ENCODE measurements at places on chromosomes 1 and 21.

DNA sequence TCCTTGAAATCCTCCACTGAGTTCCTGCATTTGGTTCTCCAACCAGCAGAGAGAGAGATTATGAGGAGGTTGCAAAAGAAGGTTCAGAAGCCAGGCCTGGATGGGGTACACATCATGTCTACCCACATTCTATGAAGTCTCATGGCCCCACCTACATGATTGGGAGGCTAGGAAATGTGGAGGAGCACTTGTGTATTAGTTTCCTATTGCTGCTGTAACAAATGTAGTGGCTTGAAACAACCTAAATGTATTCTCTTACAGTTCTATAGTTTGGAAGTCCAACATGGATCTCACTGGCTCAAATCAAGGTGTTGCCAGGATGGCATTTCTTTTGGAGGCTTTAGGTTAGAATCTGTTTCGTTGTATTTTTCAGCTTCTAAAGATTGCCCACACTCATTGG is 134.2 kb upstream of the ZNF648 start:
- DNase-seq = no peak

DNA sequence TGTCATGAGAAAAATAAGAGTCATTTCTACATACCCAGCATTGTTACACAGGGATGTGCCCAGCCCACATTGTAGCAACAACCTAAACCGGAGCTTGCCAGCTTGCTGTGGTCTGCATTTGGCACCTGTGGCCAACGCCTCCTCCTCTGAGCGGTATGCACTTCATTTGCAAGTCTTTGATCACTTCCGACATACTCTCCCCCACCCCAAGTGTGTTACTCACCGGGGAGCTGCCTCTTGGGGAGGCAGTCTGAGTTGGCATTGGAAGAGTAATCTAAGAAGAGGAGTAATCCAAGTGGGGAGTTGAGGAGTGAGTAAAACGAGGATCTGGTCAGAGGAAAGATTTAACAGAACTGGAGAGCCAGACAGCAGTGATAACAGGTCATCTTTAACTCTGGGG is 3.8 kb downstream of the BCL9 start:
- DNase-seq = peak; percentile 4

GRCh38 chr1:180525715-180526039 is 23.3 kb upstream of the ACBD6 start:
- no peak for DNase-seq

GRCh38 chr1:158311066-158311465 is 20.3 kb downstream of the CD1B start:
- no peak for DNase-seq

DNA sequence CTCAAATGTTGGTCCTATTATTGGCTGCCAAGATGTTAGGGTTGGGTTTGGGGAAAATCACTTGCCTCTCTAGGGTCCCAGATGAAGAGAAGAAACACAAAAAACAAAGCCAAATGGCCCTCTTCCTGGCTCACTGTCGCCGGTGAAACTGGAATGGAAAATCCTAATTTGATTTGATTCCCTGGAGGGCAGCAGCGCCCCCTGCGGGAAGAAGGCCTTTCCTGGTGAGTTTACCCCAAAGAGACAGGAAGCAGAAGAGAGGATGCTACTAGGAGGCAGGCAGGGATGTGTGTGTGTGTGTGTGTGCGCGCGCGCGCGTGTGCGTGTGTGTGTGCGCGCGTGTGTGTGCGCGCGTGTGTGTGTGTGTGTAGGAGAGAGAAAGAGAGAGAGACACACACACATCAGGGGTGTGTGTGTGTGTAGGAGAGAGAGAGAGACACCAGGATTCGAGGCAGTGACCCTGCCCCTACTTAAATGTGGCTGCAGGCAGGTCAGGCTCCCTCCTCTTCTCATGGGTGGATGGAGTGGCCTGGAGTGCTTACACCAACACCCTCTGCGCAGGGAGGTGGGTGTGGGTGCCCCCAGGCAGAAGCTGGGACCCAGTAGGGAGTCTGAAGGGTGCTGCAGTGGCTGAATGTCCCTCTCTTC is 3.1 kb upstream of the SELENON start:
- DNase-seq = peak; percentile 99

DNA sequence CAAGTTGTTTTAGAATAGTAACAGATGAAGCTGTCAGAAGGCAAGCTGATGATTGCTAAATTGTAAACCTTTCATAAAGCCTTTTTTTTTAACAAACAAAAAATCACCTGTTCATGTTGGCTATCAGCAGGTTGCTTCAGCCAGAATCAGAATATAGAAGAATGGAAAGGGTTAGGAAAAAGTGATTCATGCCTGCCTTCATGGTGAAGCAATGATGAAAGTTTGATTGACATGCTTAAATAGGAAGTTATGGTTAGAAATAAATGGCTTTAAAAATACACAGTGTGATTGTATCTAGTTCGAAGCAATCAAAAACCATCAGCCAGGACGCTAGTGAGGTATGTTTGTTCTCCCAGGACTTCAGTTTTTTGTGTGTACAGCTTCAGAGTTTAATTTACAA is 37.9 kb downstream of the GABPA start:
- DNase-seq = no peak

DNA sequence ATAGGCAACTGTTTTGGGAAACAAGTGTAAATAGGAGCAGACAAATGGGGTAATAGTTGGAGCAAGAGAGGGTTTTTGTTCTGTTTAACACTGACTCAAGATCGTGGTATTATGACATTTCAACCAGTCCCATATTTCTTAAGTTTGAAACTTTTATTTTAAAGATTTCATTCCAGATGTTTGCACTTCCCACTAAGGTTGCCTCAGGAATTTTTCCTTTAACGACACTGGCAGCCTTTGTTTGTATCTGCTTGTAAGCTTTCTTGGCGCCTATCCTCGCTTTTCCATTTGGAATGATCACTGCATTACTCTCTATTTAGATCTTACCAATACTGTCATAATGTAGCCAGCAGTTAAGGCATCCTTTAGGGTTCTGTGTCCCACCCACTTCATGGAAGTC is 67.7 kb downstream of the ALG6 start:
- DNase-seq = no peak

DNA sequence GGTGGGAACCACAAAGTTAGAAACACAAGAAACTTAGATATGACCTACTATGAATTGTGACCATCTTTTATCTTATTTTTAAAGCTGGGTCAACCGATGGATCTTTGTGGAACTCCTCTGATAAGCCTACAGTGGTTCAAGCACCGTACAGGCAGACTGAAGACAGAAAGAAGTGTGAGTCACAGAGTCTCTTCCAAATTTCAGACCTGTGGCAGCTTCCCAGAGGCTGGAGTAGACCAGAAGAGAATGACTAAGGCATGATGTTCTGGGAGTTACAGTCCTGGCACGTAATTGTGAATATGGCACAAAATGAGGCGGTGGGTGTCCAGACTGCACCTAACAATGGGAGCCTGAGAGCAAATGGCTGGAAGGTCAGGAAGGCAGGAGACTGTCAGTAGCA is 70.0 kb downstream of the LMO4 start:
- DNase-seq = no peak

DNA sequence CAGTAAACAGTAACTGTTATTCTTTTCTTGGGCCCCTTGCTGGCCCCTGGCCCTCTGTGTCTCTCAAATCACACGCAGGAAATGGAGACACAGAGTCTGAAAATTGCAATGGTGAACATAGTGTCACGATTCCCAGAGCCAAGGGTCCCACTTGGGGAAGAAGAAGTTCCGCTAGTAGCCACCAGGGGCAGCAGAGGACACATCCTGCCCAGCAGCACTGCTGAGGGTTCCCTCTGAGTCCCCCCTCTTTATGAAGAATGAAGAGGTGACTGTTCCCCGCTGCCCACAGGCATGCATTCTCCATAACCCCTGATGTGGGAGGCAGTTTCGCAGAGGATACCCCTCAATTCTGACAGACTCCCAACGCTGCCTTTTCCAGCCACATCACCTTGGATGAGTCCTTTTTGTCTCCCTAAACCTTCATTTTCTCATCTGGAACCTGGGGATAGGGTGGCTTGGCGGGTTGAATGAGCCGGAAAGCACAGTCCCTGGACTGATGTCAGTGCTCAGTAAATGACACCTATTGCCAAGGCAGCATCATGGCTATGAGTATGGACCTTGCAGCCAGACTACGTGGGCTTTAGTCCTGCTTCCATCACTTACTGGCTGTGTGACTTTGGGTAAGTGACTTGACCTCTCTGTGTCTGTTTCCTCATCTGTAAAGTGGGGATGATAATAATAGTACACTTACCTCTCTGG is 238.0 kb upstream of the TMEM51 start:
- peak; percentile 25 for DNase-seq

DNA sequence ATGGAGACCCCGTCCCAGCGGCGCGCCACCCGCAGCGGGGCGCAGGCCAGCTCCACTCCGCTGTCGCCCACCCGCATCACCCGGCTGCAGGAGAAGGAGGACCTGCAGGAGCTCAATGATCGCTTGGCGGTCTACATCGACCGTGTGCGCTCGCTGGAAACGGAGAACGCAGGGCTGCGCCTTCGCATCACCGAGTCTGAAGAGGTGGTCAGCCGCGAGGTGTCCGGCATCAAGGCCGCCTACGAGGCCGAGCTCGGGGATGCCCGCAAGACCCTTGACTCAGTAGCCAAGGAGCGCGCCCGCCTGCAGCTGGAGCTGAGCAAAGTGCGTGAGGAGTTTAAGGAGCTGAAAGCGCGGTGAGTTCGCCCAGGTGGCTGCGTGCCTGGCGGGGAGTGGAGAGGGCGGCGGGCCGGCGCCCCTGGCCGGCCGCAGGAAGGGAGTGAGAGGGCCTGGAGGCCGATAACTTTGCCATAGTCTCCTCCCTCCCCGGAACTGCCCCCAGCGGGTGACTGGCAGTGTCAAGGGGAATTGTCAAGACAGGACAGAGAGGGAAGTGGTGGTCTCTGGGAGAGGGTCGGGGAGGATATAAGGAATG is 505 bp downstream of the LMNA start:
- peak; percentile 39 for DNase-seq

GRCh38 chr1:229432116-229432461 is 1.8 kb downstream of the ACTA1 start:
- DNase-seq = no peak

- DNase-seq = no peak
Observed at GRCh38 chr1:181172082-181172481, 83.6 kb downstream of the IER5 start.

DNA sequence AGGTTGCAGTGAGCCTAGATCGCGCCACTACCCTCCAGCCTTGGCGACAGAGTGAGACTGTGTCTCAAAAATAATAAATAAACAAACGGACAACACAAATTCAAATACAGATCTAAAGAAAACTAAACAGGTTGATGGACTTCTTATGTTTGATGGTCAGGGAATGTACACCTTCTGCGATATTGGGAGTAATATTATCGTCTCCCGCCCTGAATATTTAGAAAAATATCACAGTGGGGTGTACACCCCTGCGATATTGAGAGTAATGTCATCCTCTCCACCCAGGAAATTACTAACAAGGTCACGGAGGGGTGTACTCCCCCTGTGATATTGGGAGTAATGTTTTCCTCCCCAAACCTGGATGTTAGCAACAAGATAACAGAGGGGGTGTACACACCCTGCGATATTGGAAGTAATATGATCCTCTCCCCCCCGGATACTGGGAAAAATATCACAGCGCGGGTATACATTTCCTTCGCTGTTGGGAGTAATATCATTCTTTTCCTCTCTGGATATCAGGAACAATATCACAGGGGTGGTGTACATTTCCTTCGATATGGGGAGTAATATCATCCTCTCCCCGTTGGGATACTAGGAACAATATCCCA is 1.4 kb upstream of the CFAP298 start:
- DNase-seq = no peak

- no peak for DNase-seq
Observed at GRCh38 chr21:32844653-32845436, 73.3 kb upstream of the PAXBP1 start.

- peak; percentile 48 for DNase-seq
Observed at GRCh38 chr1:28104866-28105467, 16.6 kb upstream of the EYA3 start.

DNA sequence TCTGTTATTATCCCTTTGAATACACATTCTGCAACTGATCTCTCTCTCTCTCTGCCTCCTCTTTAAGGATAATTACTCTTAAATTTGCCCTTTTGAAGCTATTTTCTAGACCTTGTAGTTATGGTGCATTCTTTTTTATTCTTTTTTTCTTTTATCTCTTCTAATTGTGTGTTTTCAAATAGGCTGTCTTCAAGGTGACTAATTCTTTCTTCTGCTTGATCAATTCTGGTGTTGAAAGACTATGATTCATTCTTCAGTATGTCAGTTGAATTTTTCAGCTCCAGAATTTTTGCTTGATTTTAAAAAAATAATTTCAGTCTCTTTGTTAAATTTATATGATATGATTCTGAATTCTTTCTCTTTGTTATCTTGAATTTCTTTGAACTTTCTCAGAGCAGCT is 95.6 kb upstream of the GPR52 start:
- DNase-seq = no peak

GRCh38 chr1:200755456-200755855 is 16.8 kb downstream of the CAMSAP2 start:
- DNase-seq = no peak

GRCh38 chr1:236508593-236509027 is 15.2 kb upstream of the LGALS8 start:
- DNase-seq = no peak

- peak; percentile 18 for DNase-seq
Observed at GRCh38 chr1:47725000-47725473, 272.1 kb downstream of the TRABD2B start.

DNA sequence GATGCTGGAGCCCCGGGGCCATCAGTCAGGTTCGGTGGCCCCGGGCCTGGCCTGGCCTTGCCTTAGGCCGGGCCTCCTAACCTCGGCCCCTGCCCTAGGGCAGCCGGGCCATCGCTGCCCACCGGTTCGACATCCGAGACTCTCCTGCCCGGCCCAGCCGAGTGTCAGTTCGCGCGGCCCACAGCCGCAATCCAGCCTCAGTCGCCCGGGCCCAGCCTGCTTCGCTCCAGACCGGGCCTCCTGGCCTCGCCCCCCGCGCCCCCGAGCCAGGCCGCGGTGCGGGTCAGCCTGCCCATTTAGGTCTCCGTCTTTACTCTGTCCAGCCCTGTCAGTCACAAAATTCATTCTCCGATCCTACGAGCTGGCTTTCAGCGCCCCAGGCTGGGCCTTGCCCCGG is 777 bp downstream of the LRRC41 start:
- peak; percentile 67 for DNase-seq

DNA sequence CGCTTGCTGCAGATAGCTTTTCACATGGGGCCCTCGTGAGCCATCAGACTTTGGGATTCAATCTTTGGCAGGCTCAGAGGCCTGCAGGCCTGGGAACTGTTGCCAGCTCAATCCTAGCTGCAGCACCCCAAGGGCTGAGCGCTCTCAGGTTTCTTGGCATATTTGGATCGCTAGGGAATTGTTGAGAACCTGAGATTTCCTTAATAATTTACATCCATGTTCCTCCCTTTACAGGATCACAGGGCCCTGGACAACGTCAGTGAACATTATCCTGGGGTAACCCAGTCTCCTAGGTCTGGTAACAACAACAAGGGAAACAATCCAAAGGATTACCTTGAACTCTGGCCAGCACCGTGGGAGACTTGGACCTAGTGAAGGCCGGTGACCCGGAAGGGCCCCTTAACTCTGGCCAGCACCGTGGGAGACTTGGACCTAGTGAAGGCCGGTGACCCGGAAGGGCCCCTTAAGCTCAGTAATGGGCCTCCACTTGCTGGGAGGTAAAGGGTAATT is 49.3 kb upstream of the NEK2 start:
- no peak for DNase-seq

GRCh38 chr1:59898927-59899326 is 27.6 kb downstream of the CYP2J2 start:
- no peak for DNase-seq

- no peak for DNase-seq
Observed at GRCh38 chr1:67676946-67677345, 8.1 kb upstream of the GADD45A start.

Measured in DMS79 treated with DMSO at 0.1 percent for 48 hours (cell line).